ENCODE measurements at places on chromosomes 3 and 15.
A peak's percentile ranks its signal among the peaks of the same experiment; 100 is the strongest.

GRCh38 chr15:98943051-98943508 lies 64.5 kb downstream of the PGPEP1L start:
- DNase-seq, result no peak

DNA sequence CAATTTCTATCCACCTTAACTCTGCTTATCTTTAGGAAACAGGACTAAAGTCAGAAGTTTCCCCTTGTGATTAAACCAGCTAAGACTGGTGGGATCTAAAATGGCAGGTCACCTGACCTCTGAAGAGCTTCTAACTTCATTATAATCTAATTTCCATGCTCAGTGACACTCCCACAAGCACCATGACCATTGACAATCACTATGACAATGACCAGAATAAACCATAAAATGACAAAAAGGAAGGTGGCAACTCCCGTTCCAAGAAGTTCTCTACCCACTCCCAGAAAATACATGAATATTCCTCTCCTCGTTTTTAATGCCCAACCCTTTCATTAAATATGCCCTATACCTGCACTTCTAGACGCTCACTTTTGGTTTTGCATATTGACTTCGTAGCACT lies 471.2 kb upstream of the CCDC54 start:
- DNase-seq, result no peak

GRCh38 chr3:136928240-136928639 lies 29.5 kb upstream of the IL20RB start:
- DNase-seq, result no peak

DNA sequence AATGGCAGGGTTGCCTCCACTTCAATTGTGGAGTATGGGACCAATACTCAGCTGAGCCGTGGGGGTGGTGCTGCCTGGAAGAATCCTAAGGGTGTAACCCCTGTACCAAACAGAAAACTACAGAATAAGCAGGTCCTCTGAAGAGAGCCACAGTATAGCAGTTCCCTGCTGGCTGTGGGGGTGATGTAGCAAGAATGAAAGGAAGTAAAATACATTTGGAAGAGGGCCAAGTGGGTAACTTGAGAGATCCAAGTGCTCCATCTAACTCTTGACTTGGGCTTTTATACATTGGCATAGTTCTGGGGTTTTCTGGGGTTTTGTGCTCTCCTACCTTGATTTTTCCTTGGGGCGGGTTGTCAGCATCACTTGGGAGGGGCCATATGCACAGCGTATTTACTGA lies 341.4 kb downstream of the OTOL1 start:
- DNase-seq, result no peak

GRCh38 chr15:91887921-91888373 lies 34.4 kb downstream of the SLCO3A1 start:
- DNase-seq, result peak; percentile 55

DNA sequence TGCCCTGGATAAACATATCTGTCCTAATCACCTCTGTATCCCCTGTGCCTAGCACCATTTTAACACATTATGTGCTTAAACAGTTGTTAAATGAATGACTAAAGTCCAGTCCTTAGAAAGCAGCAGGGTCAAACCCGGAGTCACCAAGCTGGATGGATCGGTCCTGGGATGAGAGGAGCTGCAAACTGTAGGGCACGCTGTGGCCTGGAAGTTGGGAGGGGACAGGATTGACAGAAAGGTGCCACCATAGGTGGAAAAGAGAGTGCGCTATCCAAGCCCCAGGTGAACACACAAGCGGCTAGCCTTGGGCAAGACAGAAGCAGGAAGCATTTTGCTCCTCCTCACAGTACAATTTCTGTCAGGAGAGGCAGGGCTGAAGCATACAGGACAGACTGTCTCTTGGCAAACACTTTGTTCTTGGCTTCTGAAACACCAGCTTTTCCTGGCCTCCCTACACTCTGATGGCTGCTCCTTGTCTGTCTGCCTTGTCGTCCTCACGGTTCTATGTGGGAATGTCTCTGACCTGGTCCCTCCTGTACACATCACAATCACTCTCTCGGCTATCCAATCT lies 48.4 kb upstream of the KY start:
- no peak for DNase-seq

DNA sequence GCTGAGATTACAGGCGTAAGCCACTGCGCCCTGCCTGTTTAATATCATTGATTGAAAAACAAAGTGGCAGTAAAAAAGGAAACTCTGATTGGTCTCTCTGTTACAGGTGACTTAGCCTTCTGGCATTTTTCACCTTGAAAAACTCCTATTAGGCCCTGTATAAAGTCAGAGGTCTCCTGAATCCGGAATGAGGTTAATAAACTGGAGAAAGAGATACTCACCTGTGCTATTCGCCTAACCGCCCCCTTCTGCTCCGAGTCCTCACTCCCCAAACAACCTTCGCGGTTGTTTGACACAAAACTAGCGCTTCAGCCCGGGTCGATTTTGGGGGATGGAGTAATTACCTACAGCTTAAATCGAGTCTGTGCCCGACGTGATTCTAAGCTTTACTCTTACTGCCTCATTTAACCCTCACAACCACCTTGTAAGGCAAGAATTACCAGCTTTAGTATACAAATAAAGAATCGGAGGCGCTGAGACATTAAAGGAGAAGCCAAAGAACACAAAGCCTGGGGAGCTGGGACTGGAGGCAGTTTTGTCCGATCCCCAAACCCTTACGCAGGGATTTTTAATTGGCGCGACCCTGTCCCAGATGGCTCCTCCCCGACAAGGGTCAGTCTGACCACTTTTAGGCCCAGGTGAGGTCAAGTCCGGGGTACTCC lies 441 bp downstream of the CEP70 start:
- DNase-seq, result no peak

- no peak for DNase-seq
Measured at GRCh38 chr15:79454063-79454462, 21.9 kb downstream of the MINAR1 start.

GRCh38 chr15:94791008-94791407 lies 559.6 kb downstream of the MCTP2 start:
- DNase-seq, result no peak

- no peak for DNase-seq
Measured at GRCh38 chr3:57700737-57701136, 7.9 kb upstream of the DENND6A start.

GRCh38 chr3:127141921-127142730 lies 50.8 kb upstream of the PRR23E start:
- no peak for DNase-seq
